Cardiac fibroblast (primary cell): ENCODE measurements at places on chromosomes 13 and 19.

GRCh38 chr19:1980809-1981181 lies 34.7 kb downstream of the BTBD2 start:
- DNase-seq = no peak

DNA sequence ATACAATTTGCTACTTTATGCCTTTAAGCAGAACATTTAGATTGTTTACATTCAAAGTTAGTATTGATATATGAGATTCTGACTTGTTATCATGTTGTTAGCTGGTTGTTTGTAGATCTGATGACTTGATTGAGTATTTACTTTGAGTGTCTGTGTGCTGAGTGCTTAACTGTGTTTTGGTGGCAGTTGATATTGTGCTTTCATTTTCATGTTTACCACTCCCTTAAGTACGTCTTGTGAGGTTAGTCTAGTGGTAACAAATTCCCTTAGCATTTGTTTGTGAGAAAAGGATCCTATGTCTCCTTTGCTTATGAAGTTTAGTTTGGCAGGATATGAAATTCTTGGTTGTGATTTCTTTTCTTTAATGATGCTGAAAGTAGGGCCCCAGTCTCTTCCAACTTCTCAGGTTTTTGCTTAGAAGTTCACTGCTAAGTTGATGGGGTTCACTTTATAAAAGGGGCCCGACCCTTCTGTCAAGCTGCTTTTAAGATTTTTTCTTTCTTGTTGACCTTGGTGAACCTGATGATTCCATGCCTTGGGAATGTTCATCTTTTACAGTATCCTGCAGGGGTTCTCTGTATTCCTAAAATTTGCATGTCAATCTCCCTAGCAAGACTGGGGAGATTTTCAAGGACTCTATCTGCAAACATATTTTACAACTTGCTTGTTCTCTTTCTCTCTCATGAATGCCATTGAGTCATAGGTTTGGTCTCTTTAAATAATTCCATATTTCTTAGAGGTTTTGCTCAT lies 1095.4 kb upstream of the PCDH20 start:
- no peak for DNase-seq

DNA sequence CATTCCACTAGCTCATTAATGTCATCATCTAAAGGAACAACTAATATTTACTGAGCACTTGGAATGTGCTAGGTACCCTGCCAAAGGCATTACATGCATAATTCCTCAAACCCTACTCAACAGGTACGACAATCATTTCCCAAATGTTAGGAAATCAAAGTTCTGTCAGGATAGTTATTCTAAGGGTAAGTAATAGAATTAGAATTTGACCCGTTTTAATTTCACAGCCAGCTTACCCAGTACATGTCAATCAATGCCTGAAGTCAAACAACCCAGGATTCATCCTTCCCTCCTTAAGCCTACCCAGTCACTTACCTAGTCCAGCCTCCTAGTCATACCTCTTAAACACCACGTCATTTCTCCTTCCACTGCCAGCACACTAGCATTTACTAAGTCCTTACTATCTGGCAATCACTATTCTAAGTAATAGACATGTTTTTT lies 2.4 kb downstream of the LNX2 start:
- no peak for DNase-seq

GRCh38 chr13:101930331-101930730 lies 471.5 kb downstream of the FGF14 start:
- DNase-seq = no peak

DNA sequence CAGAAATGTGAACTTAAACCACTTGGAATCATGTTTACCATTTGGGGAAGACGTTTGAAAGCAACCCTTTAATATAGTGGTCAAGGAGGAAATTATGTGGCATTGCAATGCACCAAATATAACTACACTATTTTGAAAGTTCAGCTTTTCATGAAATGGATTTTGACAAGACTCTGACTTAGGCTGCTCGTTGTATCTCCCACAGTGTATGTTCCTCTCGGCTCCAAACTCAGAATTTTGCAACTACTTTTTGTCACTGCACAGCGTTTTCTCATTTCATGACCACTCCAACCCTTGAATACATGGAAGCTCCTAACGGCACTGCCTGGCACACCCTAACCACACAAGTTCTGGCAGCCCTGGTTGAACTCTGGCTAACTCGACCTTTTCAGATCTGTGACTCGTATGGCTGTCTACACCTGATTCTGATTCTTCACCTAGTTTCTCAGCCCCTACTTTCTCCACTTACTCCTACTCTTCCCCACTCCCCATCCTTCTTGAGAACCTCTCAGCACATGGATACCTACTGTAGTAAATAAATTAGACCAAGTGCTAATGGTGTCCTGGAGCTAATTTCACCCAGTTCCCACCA lies 7.0 kb upstream of the POMP start:
- DNase-seq = no peak

DNA sequence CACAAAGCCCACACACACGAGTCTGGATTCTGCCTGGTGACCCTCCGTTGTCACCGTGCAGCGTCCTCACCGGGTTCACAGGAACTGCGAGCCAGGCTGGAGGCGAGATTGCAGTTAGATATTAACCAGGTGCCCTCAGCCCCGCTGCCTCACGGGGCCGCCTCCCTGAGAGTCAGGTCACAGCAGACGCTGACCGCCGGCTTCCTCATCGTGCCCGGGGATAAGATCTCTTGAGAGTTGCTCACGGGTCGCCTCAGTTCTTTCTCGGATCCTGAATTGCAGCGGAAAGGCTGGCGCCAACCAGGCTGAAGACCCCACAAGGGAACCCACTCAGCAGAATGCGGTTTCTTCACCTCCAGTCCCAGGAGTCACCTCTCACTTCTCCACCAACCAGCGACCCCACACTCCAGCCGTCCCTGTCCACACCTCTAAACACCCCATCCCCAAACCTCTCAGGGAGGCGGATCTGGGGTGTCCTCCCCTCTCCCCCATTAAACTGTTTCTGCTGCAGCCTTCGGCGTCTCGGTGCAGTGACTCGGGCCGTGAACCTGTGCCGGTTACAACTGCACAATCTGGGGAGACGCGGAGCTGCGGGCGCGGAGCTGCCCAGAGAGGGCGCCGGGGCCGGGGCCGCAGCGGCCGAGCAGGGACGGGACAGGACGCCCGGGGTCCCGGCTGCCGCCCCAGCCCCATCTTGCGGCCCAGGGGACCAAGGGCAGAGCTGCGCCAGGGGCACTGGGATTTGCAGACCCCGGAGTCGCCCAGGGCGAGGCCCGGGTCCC lies 591 bp downstream of the ZNF823 start:
- peak; percentile 27 for DNase-seq

DNA sequence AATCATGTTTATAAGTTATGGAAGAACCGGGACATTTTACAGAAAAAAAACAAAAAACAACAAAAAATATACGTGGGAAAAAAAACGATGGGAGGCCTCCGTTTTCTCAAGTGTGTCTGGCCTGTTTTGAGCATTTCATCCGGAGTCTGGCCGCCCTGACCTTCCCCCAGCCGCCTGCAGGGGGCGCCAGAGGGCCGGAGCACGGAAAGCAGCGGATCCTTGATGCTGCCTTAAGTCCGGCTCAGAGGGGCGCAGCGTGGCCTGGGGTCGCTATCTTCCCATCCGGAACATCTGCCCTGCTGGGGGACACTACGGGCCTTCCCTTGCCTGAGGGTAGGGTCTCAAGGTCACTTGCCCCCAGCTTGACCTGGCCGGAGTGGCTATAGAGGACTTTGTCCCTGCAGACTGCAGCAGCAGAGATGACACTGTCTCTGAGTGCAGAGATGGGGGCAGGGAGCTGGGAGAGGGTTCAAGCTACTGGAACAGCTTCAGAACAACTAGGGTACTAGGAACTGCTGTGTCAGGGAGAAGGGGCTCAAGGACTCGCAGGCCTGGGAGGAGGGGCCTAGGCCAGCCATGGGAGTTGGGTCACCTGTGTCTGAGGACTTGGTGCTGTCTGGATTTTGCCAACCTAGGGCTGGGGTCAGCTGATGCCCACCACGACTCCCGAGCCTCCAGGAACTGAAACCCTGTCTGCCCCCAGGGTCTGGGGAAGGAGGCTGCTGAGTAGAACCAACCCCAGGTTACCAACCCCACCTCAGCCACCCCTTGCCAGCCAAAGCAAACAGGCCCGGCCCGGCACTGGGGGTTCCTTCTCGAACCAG lies 1.8 kb upstream of the APOE start:
- DNase-seq = peak; percentile 77

DNA sequence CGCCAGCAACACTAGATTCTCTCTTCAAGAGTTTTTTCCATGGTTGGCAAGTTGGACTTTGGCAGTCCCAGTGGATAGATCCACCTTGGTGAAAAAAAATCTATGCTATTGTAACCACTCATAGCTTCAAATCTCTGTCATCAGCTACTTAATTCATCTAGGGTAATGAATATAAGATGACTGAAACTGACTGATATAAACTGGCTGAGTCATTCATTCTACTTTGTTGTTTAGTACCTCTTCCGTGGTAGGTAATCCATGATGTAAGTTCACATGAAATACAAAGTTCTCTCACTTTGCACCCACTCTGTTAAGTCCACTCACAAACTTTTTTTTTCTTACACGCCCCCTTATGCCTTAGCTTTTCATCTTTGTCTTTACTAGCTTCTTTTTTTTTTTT lies 1381.5 kb downstream of the SLITRK5 start:
- DNase-seq = no peak

GRCh38 chr19:16829010-16829821 lies at the start of gene SIN3B:
Gene SIN3B (plus strand): TSS chr19:16829398. CDS start chr19:16829421, 23 bp downstream.
- peak; percentile 94 for DNase-seq

- no peak for DNase-seq
These were observed 138.4 kb downstream of the ATP11A start for GRCh38 chr13:112828082-112828699.

DNA sequence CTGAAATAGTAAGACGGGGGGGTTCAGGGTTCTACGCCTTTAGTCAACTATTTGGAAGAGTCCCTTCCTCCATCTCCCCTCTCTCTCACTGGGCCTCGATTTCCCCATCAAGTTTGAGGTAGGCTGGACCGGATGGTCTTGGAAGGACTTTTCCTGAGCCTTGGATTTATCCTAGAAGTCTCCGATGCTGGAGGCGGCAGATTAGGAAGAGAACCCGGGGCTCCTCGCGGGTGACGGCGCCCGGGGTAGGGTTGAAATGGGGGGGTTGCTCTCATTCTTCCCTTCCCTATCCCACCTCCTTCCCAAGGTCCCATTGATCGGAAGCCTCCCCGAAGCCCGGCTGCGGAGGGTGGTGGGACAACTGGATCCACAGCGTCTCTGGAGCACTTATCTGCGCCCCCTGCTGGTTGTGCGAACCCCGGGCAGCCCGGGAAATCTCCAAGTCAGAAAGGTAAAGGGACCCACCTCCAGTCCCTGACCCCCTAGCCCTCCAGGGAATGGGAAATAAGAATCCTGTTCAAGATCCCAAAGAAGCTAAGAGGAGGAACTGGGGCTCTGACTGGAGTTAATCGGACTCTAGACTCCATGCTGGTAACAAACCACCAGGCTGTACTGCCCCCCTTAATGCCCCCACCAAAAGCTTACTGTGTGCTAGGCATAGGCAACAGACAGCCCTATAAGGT lies 781 bp downstream of the QPCTL start:
- peak; percentile 74 for DNase-seq

DNA sequence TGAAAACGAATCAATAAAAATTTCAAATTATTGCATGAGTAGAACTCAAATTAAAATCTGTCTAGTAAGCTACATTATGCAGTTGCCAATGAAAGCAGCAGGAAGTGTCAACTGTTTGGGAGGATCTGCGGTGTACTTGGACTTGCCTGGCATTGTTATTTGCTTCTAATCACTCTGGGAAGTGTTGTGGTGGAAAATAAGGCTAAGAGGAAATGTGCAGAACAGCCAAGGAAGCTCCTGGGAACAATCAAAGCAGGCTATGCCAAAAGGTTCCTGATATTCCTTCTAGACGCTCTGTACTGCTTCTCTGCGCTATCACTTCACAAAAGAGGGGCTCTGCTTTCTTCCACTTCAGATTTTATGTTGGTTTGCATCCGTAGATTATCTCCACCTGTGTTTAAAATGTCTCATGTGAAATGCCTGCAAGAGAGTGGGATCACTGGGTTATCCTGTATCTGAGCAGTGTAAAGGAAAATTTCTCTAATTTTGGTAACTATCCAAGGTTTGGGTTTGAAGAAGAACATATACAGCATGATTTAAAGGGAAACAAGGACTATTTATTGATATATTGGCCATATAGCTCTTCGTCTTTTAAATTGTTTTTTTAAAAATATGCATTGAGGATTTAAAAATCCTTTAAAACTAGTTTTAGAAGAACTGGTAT lies 182.7 kb upstream of the CSNK1A1L start:
- DNase-seq = peak; percentile 44

- no peak for DNase-seq
These were observed 196.9 kb upstream of the UBL3 start for GRCh38 chr13:30047154-30047874.

DNA sequence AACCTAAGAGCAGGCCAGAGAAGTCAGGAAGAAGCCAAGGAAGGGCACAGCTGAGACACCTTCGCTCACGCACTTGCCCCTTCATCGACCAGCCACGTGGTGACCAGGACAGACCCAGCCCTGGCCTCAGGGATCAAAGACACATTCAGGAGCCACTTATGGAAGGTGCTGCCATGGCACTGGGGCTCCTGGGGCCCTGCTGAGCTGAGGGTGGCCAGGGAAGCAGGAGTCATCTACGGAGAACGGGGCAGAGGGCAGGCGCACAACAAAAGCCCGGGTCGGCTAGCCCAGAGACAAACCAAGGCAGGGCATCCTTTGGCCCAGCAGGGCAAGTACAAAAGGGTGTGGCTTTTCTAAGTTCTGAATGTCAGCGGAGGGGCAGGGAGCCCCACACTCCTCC lies 2.3 kb downstream of the PLPP2 start:
- DNase-seq = no peak

GRCh38 chr13:32857689-32858088 lies 158.5 kb upstream of the KL start:
- DNase-seq = no peak

GRCh38 chr13:97369261-97369893 lies 64.6 kb upstream of the RAP2A start:
- DNase-seq = peak; percentile 31

DNA sequence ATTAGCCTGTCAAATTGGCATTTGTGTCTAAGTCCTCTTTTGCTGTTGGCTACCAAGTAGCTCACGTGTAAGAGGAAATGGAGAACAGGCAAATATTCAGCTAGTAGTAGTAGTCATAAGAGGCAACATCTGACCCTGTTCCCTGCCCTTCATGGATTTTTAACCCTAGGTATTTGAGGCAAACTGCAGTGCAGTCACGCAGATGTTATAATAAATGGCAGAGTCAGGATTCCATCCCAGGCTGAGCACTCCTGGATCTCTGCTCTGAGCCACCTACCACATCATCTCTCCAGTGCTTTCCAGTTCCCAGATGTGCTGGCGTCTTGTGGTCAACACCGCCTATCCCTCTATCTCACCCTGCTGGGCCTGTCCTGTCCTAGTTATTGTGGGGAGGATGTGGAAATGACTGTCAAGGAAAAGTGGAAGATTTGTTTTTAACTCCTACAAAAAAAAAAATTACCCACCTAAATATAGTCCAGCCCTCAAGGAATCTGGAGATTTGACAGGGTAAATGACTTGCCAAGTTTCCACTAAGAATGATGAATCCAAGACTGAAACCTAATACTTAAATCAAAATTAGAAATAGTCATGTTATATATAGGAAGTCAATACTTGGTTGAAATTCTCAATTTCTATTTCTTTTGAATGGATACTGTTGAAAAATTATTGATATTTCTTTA lies 322.9 kb downstream of the GPC6 start:
- no peak for DNase-seq

- DNase-seq = no peak
These were observed 861.2 kb downstream of the UQCRFS1 start for GRCh38 chr19:28351761-28352160.
